ENCODE measurements at places on chromosomes 11 and 22. TPM values are rescaled to one million over a fixed set of nuclear protein-coding genes. Genes with fewer than 3 reads are reported as not detected.

Gene KRTAP5-10
- total RNA-seq = not detected

Gene OR10A2
- total RNA-seq = not detected

Gene HEPN1
- total RNA-seq = not detected

Gene GDPD4
- total RNA-seq = not detected

- DNase-seq = peak; percentile 29
Measured at GRCh38 chr11:76208438-76209374, 2.4 kb upstream of the WNT11 start.

DNA sequence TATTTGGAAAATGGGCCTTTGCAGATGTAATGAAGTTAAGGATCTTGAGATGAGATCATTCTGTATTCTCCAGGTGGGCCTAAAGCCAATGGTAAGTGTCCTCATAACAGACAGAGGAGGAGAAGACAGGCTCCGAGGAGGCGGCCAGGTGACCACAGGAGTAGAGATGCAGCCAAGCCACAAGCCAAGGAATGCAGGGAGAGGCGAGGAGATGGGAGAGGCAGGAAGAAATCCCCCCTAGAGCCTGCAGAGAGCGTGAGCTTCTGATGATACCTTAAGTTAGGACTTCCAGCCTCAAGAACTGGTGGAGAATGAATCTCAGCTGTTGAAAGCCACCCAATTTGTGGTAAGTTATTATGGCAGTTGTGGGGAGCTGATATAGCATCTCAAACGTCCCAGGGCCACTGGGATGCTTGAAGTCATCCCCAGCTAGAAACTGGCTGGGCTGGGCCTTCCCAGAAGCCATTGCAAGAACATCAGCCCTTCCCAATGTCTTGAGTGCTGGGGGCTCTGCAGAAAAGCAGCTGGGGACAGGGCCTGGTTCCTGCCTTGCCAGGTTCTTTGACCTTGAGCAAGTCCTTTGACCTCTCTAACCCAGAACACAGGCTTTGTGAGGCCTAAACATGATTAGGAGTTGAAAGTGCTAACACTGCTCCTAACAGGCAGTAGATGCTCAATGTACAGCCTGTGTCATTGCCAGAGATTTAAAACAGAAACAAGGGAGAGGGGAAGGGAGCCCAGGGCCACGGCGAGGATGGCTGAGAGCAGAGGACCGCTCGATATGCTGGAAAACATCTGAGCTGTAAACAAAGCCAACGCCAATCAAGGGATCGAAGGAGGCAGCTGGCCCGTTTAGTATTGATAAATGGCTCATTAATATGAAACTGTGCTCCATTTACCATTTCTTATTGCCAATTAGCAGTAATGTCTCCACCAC lies 632.3 kb downstream of the TBC1D22A start:
- no peak for DNase-seq

DNA sequence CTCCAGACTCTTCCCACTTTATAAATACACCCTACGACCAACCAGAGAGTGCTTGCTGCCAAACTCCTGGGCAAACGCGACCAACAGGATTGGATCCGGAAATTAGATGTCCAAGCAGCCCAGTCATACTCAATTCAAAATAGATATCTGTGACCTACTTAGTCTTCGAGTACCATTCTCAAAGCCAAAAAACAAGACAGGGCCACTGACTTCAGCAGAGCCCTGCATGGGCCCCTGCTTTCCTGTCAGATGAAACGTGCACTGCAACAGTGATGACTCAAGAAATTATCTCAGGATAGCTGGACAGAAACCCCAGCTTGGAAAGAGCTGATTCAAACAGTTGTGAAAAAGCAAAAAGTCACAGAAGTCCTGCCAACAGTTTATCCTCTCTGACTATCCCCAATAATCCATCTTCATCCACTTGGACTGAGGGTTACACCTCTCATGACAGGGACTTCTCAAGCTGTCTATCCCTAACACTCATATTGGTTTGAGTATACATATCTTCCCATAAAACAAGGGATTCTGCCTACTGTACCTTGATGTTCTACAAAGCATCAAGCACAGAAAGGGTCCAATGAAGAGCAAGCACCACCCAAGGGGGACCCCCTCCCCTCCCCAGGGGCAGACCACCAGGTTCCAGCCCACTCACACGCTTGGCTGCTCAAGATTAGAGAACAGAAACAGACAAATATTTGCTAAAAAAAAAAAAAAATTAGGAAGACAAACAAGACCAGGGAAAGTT lies 17.4 kb downstream of the SMCO4 start:
- no peak for DNase-seq

DNA sequence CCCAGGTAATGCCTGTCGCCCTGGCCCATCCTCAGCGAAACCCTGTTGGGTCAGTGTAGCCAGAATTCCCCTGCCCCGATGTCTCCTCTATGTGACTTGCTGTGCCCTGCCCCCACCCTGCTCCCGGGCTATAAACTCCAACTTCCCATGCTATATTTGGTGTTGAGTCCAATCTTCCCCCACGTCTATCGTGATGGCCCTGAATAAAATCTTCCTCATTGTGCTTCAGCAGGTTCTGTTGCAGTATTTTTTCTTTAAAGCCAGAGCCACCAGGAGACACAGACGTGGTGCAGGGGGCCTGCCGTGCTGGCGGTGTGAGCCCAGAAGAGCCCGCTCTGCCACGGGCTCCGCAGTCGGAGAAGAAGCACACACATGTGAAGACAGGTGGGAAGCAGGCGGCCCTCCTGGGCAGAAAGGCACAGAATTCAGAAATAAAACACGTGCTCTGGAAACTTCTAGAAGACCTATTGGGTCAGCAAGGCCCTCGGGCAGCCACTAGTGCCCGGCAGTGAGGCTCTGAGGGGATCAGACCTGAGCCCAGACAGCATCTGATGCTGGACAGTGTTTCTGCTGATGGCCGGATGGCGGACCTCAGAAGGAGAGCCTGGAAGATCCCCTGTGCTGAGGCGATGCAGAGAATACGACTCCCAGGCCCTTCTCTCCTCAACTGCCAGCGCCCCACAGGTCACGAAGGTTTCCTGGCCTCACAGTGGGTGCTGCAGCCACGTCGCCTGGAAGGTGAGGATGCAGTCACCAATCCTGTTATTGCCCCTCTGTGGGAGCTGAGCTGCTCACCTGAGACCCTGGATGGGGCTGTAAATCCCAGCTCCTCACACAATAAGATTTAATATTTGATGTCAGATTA lies 501.9 kb downstream of the BRD1 start:
- no peak for DNase-seq

DNA sequence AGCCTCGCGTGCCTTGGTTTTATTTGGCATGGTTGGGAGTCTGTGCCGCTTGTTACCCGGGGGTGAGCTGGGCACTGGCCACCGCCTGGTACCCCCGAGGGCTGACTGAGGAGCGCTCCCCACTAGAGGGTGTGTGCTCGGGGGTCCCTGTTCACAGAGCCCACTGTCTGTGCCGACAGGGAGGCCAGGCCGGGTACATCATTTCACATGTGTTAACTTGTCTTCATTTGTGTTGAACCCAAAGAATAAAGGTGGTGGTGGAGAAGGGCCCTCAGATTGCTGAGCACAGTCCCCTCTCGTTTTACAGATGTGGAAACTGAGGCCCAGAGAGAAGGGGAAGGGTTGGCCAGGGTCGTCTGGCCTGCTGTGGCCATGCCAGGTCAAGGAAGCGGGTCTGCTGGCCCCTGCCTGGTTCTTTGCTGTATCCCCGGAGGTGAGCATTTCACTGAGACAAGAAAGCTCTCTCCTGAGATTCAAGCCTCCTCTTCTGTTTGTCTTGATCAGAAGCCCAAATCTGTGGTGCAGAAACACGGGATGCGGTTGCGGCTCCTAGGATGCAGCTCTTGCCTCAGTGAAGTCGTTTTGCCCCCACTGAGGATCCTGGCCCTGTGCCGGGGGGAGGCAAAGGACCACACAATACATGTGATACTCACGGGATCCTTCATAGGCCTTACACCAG lies 60.8 kb downstream of the FBLN1 start:
- no peak for DNase-seq

DNA sequence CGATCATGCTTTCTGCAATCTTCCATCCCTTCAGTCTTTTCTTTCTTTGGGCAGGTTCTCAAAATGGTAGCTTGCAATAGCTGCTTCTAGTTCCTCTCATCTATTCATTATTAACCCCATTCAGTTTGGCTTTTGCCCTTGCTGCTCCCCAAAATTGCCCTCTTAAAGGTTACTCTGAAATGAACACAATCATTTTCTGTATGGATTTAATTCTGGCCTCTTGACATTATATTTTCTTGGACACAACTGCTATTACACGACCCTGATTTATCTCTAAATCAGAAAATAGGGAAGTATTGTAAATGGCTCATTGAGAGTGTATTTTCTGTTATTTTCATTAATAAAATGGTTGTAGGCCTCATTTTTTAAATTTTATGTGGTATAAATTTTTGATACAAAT lies at the start of gene ANGPTL5:
ANGPTL5 (minus strand) TSS at position 101 of the 400 bp plus-strand sequence. CDS start 8,613 bp downstream, outside the sequence.
- peak; percentile 44 for DNase-seq

DNA sequence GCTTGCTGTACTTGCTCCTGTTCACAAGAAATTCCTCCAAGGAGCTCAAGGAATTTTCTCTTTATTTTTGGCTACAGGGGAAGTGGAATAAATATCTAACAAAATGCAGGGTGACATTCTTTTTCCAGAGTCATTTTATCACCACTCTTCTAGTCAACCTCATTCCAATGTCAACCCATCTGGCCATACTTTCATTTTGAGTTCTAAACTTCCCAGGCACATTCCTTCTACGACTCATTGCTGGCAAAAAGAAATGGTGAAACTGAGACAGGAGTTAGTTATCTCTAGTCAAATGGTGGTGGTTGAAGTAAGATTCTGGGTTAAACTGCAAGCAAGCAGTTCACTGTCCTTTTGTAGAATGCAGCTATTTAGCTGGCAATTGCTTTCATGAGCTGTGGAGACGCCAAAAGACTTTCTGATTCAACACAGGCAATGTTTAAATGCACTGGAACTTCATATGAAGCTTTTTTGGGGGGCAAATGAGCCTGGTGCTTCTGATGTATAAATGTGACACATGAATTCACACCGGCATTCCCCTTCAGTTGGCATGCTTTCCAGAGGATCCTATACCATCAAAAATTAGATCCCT lies 304.6 kb downstream of the CADM1 start:
- DNase-seq = no peak

GRCh38 chr11:130411223-130411622 lies 17.2 kb downstream of the ADAMTS8 start:
- no peak for DNase-seq

- DNase-seq = no peak
Measured at GRCh38 chr22:46747646-46748045, 9.6 kb upstream of the CERK start.

- DNase-seq = no peak
Measured at GRCh38 chr11:64343767-64344559, 4.0 kb downstream of the CCDC88B start.

DNA sequence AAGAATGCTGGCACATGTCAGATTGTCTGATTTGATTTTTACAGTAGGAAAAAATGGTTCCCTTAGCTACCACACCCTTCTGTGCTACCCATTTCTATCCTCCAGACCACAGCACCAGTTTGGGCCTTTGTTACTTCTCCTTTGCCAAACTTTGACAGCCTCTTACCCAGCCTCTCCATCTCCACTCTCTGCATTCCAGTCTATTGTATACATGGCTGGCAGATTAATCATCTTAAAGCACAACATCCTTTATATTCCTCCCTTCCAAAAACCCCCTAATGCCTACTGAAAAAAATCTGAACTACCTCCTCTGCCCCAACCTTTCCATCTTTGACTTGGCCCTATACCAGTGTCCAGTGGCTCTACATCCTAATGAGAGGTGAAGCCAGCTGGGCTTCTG lies 10.8 kb upstream of the PANX1 start:
- no peak for DNase-seq

- no peak for DNase-seq
Measured at GRCh38 chr11:131172011-131172410, 198.4 kb upstream of the NTM start.

All from spinal cord (tissue), 10 donors.